Naive B cell (primary cell): ENCODE measurements at places on chromosomes 11 and 22.

DNA sequence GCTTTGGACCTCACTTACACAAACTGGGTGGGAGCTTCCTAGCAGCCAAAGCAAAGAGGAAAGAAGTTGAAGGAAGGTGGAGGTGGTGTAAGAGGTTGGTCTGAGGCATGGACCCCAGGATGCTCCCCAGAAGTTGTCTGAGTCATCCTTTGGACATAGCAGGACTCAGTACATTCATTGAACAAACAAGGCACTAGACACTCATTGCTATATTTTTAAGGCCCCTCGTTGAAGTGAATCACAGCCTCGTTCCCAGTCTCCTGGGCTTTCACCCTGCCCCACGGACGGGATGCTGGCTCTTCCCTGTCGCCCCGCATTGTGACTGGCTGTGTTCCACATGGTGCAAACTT is 95.9 kb upstream of the FGF3 start:
- no peak for DNase-seq

DNA sequence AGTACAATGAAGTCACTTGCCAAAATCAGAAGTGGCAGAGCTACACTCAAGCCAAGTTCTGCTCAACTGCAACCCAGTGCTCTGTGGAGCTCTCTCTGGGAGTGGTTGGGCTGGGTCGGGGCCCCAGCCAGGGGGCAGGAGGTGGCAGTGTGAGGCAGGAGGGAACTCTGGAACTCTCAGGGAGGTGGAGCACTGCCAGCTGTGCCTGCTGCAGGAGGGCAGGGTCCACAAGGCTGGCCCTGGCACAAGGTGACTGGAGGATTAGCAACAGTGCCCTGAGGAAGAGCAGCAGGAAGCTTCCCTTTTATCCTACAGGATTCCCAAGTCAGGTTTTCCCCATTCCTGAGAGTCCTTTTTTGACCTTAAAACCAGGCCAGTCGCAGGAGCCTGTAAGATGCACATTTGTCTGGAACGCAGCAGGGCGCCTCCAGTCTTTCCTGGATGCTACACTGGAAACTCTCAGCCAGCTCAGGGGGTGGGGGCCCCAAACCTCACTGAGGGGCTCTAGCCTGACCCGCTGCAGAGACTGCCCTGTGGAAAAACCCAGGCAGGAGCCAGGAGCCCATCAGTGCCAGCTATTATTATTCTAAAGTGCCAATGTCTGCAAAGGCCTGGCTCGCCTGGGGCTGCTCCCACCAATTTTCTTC is 31.8 kb downstream of the DKK3 start:
- no peak for DNase-seq

GRCh38 chr22:38163844-38164550 is 17.6 kb downstream of the PLA2G6 start:
- DNase-seq, result no peak

DNA sequence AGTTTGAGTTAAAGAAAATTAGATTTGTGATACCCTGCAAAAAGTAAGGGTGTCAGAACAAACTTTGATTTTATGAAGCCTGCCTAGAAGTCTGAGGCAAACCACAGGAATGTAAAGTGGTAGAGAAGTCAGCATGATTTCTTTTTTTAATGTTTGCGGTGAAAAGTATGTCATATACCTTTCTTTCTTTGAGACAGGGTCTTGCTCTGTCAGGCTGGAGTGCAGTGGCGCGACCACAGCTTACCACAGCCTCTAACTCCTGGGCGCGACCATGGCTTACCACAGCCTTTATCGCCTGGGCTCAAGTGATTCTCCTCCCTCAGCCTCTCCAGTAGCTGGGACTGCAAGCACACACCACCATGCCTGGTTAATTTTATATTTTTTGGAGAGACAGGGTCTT is 4.7 kb downstream of the API5 start:
- no peak for DNase-seq
